ENCODE measurements at places on chromosomes 12 and 14.

DNA sequence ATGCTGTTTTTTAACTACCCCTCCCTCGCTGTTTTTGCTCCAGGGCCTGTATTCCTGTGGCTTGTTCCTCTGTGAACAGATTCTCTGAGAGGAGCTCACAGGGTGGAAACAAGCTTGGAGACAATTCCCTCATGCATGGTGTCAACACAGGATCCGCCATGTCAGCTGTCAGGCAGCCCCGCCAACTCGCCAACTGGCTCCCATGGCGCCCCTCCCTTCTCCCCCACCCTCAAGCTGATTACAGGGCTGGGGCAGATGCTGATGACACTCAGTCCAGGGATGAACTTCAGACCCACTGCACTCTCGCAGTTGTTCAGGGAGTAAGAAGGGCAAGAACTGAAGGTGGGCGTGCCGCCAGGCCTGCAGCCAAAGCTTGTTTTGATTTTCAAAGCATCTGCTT lies 229.9 kb downstream of the NTF3 start:
- no peak for DNase-seq

GRCh38 chr12:104460973-104461698 lies 4.4 kb downstream of the CHST11 start:
- no peak for DNase-seq

GRCh38 chr14:49526101-49526500 lies 60.1 kb downstream of the RPS29 start:
- no peak for DNase-seq

- DNase-seq: no peak
Observed at GRCh38 chr14:70893858-70894291, 13.4 kb upstream of the PCNX1 start.

GRCh38 chr12:99224237-99224636 lies 423.3 kb upstream of the GARIN6 start:
- no peak for DNase-seq

GRCh38 chr12:130981074-130981742 lies 27.5 kb downstream of the ADGRD1 start:
- no peak for DNase-seq

DNA sequence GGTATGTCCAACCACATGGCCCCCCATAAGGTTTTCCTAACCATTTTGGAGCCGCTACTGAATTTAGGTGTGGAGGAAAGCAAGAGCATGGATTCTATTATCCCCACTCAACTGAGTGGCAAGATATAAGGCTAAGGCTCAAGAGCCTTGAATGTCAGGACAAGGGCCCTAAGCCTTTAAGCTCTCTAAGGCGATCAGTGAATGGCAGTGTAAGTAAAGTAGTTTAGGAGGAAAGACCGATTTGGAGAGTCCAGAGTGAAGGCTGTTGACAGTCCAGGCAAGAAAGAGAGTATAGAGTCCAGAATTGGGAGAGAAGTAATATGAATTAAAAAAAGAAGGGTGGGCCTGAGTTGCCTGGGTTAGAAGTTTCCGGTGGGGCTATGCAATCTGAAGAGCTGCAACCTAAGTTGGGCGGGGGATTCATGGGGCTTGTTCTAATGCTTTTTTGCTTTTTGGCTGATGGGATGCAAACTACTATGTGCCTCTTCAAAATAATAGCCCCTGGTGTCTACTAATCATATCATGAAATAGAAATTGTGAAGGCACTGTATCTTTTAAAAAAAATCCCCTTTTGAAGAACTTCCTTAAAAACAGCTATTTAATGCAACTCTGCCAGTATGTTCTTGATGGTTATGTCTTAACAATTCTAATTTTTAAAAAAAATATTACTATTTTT lies at the start of gene SPIC:
TSS of gene SPIC (plus strand) at position 626 of the 676 bp plus-strand sequence. CDS start 1,569 bp downstream, outside the sequence.
- DNase-seq: no peak

DNA sequence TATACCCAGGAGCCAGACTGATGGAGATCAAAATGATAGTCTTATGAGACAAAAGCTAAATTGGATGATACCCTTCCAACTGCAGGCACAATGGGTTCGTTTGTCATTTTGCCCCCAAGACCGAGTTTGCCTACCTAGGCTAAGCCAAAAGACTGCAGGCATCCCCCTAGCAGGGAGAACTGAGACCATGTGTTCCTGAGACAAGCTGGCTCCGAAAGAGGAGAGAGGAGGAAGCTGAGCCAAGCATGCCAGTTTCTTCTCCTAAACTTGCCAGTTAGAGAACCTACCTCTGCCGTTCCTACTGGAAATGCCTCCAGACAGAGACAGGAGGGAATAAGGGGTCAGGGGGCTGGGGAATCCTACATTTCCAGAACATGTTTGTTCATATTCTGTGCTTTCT lies 8.3 kb upstream of the ELK3 start:
- DNase-seq: no peak

DNA sequence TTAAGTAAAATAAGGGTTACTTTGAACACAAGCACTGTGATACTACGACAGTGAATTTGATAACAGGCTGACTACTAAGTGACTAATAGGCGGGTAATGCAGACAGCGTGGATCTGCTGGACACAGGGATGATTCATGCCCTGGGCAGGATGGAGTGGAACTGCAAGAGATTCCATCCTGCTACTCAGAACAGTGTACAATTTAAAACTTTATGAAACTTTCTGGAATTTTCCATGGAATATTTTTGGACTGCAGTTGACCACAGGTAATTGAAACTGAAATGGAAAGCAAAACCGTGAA lies 46.0 kb downstream of the YEATS4 start:
- peak; percentile 85 for DNase-seq

DNA sequence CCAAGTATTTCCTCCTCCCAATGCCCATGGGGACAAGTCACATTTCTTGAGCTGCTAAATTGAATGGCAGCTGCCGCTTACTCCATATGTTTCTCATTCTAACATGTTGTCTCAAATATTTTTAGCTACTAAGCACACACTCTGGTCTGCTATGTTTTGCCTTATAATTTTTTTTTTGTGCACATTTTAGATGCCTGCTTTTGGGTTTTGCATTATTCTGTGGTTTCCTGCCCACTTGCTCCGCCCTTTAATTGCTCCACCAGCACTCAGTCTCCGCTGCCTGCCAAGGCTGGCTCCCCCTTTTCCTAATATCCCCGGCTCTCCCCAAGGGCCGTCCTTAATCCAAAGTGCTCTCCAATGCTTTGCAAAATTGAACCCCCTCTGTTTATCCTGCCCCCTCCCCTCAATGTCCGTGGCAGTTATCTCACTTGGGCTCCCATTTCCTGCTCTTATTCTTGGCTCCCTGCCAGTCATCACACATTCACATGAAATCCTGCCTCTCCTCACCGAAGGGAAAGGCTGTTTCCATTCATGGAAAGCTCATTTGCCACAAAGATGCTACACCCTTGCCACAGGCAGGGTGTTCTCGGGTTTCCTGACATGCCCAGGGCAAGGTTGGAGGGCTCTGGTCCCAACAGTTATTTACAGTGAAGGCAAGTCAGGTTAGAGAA lies 79.4 kb downstream of the C12orf75 start:
- DNase-seq: no peak

GRCh38 chr12:4449851-4450221 lies 4.2 kb upstream of the FGF6 start:
- DNase-seq: no peak

GRCh38 chr14:75411214-75411540 lies 16.6 kb upstream of the JDP2 start:
- no peak for DNase-seq

- DNase-seq: no peak
Observed at GRCh38 chr14:99159341-99160340, 112.4 kb downstream of the BCL11B start.

DNA sequence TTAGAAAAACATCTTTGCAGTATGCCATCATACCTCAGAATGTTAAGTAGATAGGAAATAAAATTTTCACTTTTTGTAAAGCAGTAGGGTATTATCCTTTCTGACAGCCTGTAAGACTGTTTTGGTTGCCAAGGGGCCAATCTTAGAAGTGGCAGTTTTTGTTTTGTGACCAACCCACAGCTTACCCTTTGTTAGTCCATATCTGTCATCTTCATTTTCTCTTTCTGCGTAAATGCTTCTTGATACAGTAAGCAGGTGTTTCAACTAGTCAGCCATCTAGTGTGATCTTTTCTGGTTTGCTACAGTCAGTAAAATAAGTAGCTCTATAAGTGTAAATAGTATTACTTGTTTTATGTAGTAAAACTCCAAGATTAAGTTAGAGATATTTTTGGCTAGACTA lies 8.8 kb downstream of the PPM1A start:
- DNase-seq: no peak

DNA sequence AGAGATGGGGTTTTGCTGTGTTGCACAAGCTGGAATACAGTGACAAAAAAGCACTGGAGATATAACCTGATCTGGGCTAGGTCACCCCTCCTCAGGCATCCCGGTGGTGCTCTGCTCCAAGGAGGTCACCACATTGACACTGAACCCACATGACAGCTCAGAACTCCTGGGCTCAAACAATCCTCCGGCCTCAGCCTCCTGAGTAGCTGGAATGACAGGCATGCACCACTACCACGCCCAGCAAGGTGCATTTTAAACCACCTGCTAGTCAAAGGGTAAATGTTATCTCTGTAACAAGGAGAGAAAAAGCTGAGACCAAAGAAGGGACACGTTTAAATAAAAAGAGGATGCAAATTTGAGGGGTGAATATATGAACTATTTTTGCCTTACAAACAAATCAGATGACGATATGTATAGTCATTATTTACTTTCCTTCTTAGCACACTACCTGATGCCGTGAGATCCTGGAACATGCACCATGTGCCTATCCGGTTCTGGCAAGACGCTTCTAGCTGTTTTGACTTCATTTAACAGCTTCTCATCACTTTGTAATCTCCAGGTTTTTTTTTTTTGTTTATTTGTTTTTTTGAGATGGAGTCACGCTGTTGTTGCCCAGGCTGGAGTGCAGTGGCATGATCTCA lies 135.1 kb downstream of the PPM1H start:
- no peak for DNase-seq

DNA sequence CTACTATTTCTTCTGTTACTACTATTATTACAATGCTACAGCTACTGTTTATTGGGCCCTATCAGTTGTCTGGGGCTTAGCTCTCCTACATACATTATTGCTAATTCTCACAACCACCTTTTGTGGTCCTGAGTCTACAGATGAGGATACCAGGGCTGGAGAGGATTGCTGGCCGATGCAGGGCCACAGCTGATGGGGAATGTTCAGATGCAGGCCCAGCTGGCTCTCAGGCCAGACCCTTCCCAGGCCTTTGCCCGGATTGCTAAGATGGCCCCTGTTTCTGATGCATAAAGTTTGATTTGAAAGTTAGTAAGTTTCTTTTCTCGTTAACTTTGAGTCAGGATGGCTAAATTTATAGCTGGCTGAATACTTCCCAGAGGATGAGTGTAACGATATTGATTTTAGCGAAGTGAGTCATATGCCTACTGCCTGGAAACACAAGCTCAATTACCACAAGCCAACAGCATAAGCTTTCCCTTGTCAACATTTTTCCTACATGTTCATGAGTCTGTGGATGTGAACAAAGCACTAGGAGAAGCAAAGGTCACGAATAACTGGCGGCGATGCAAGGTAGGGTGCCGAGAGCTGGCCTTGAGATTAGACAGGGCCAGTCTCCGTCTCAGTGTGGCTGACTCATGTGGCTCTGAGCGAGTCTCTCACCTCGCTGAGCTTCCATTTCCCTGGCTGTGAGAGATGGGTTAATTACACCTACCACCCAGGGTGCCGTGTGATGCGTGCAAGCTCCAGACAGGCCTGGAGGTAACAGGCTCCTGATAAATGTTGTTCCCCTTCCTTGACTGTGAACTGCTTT lies 111.0 kb downstream of the BEGAIN start:
- DNase-seq: peak; percentile 73

DNA sequence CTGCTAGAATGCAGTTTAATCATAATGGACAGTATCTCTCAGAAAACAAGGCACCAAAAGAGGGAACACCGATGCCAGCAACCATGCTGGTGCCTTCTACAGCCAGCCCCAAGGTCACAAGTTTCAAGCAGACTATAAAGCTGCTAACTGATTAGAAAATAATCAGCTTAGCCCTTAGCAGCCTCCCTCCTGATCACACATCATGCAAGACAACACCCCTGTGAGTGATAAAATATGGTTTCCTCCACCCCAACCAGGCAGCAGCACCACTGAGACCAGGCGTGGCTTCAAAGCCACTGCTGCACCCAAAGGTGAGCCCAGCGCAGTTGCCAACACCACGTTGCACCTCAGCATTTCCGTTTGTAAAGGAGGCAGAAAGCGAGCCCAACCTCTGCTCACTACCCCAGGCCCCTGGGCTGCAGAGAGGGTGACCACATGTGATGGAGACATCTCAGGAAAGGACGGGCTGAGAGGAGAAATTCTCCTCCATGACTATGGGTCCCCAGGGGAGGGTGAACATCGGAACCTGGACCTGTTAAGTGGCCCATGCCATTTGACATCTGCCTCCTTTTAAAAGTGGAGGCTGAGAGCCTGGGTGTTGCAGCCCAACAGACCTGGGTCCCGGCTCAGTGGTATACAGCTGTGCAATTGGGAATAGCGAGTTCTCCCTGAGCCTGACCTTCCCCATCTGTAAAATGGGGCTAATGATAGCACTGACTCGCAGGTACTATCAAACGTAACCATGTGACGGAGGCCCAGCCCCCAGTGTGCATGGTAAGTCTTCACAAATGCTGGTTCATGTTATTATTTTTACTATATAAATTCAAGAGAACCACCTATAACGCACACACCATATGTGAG lies 11.5 kb downstream of the ZFP36L1 start:
- DNase-seq: no peak

DNA sequence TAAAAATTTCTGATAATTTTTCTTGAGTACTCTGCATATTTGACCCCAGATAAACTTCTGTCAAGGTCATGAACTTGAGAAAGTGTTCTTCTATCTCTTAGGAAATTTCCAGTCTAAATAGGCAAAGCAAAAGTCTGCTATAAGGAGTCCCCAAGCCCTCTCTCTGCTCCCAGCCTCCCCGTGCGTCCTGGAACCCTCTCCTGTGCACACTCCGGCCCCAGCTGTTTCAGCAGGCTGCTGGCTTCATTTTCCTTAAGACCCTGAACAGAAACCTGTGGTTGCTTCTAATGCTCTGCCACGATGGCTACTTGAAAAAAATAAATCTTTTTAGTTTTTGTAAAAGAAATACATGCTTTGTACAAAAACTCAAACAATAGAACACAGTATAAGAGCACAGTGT lies 14.7 kb downstream of the KRT2 start:
- no peak for DNase-seq

- no peak for DNase-seq
Observed at GRCh38 chr14:34211732-34212131, 250.3 kb downstream of the SPTSSA start.

DNA sequence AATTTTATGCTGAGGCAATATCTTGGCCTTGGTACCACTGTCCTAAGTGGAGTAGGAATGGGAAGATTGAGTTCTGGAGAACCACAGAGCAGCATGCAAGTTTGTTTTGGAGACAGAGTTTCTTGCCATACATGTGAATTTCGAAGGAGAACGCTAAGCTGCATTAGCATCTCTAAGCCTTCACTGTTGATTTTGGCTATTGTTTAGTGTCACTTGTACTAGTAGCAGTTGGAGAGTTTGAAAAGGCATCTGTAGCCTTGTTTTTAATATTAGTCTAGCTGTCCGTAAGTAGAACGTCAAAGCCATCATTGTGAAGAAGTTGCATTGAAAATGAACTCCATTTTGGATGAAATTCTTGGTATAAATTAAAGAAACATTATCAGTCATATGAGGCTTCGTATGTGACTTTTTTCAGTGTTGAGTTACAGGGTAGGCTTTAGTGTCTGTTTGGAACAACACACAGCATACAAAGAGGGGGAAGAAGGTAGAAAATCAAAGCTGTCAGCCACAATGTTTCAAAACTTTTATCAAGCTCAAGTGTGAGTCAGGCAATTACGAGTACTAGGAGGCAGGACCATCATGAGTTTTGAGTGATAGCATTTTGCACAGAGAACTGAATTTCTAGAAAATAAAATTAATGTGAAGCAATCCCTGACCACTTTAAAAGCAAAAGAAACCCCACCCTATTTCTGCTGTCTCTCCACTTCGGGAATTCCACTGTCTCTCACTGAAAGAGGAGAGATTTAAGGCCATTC lies 70.2 kb upstream of the NAV3 start:
- DNase-seq: no peak

All from amniotic stem cell (primary cell).